Adrenal gland (tissue), 19 donors: ENCODE measurements at places on chromosomes 4 and X. TPM values are rescaled to one million over a fixed set of nuclear protein-coding genes. Genes with fewer than 3 reads are reported as not detected.

- DNase-seq: no peak
- H3K27ac ChIP-seq: peak overlapping the region; percentile 95
- H3K36me3 ChIP-seq: peaks cover 14% of the 10 kb centered on the region
- peak overlapping the region; percentile 75 for H3K4me3 ChIP-seq
Measured at GRCh38 chr4:472881-473569, 25.9 kb downstream of the ZNF721 start.

- H3K4me3 ChIP-seq: no peak overlapping the region
- H3K27me3 ChIP-seq: no peaks in the 10 kb centered on the region
- no peak overlapping the region for H3K27ac ChIP-seq
- H3K36me3 ChIP-seq: no peaks in the 10 kb centered on the region
- DNase-seq: no peak
Measured at GRCh38 chr4:72330381-72330780, 238.6 kb downstream of the ADAMTS3 start.

GRCh38 chr4:170386511-170386910 is 296.8 kb upstream of the AADAT start:
- no peaks in the 10 kb centered on the region for H3K36me3 ChIP-seq
- no peak for DNase-seq
- H3K27me3 ChIP-seq: no peaks in the 10 kb centered on the region
- H3K4me3 ChIP-seq: no peak overlapping the region
- no peak overlapping the region for H3K27ac ChIP-seq
- no peaks in the 10 kb centered on the region for H3K4me1 ChIP-seq

GRCh38 chrX:53235566-53235965 is 10.6 kb upstream of the KDM5C start:
- H3K4me3 ChIP-seq: no peak overlapping the region
- no peaks in the 10 kb centered on the region for H3K27me3 ChIP-seq
- H3K36me3 ChIP-seq: no peaks in the 10 kb centered on the region
- no peak overlapping the region for H3K27ac ChIP-seq
- H3K4me1 ChIP-seq: no peaks in the 10 kb centered on the region

DNA sequence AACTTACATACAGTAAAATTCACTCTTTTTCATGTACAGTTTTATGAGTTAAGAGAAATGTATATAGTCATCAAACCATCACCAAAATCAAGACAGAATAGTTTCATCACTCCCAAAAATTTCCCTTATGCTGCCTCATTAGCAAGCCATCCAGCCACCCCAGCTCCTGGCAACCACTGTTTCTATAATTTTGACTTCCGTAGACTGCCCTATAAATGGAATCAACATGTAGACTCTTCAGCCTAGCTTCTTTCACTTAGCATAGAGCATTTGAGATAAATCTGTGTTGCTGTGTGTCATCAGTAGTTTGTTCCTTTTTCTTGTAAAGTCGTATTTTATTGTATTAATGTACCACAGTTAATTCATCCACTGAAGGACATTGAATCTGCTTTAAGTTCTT is 23.2 kb downstream of the HDX start:
- no peaks in the 10 kb centered on the region for H3K36me3 ChIP-seq
- no peaks in the 10 kb centered on the region for H3K4me1 ChIP-seq
- no peaks in the 10 kb centered on the region for H3K27me3 ChIP-seq
- DNase-seq: no peak

GRCh38 chr4:173509036-173510001 is 20.7 kb downstream of the HAND2 start:
- H3K27me3 ChIP-seq: peaks cover 62% of the 10 kb centered on the region
- no peak for DNase-seq
- H3K27ac ChIP-seq: no peak overlapping the region
- H3K36me3 ChIP-seq: no peaks in the 10 kb centered on the region

GRCh38 chr4:165151734-165152133 is 39.1 kb upstream of the TMEM192 start:
- H3K27ac ChIP-seq: no peak overlapping the region
- no peaks in the 10 kb centered on the region for H3K27me3 ChIP-seq
- no peak overlapping the region for H3K4me3 ChIP-seq
- DNase-seq: no peak

GRCh38 chr4:23213198-23213597 is 520.5 kb downstream of the GBA3 start:
- no peaks in the 10 kb centered on the region for H3K27me3 ChIP-seq
- H3K4me1 ChIP-seq: no peaks in the 10 kb centered on the region
- no peak overlapping the region for H3K4me3 ChIP-seq
- DNase-seq: no peak
- no peak overlapping the region for H3K27ac ChIP-seq
- no peaks in the 10 kb centered on the region for H3K36me3 ChIP-seq

DNA sequence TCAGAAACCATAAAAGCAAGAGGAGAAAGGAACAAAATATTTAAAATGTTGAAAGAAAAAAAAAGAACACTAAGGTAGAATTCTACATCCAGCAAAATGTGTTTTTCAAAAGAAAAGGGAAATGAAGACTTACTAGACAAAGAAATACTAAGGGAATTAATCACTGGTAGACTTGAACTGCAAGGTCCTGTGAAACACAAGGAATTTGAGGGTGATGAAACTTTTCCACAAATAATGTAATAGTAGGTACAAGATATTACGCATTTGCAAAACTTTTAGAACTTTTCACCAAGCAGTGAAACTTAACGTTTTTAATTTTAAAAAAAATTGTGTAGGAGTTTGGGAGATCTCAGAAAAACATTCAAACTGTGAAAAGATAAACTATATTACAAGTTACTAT is 180.3 kb upstream of the MAGEB16 start:
- H3K27me3 ChIP-seq: no peaks in the 10 kb centered on the region
- H3K4me1 ChIP-seq: no peaks in the 10 kb centered on the region
- no peak for DNase-seq
- H3K36me3 ChIP-seq: no peaks in the 10 kb centered on the region
- H3K4me3 ChIP-seq: no peak overlapping the region

GRCh38 chr4:29459926-29460325 is 1260.2 kb upstream of the PCDH7 start:
- no peaks in the 10 kb centered on the region for H3K27me3 ChIP-seq
- no peaks in the 10 kb centered on the region for H3K36me3 ChIP-seq
- H3K4me1 ChIP-seq: no peaks in the 10 kb centered on the region
- DNase-seq: no peak
- no peak overlapping the region for H3K27ac ChIP-seq
- no peak overlapping the region for H3K4me3 ChIP-seq

GRCh38 chrX:17377091-17377717 is 2.2 kb downstream of the NHS start:
- H3K4me1 ChIP-seq: no peaks in the 10 kb centered on the region
- no peaks in the 10 kb centered on the region for H3K36me3 ChIP-seq
- H3K27me3 ChIP-seq: peaks cover 3% of the 10 kb centered on the region
- H3K27ac ChIP-seq: peak overlapping the region; percentile 78
- no peak overlapping the region for H3K4me3 ChIP-seq

- no peaks in the 10 kb centered on the region for H3K27me3 ChIP-seq
- H3K4me1 ChIP-seq: no peaks in the 10 kb centered on the region
- H3K36me3 ChIP-seq: no peaks in the 10 kb centered on the region
- H3K4me3 ChIP-seq: no peak overlapping the region
- DNase-seq: no peak
Measured at GRCh38 chr4:163568843-163569242, 74.4 kb downstream of the TMA16 start.

DNA sequence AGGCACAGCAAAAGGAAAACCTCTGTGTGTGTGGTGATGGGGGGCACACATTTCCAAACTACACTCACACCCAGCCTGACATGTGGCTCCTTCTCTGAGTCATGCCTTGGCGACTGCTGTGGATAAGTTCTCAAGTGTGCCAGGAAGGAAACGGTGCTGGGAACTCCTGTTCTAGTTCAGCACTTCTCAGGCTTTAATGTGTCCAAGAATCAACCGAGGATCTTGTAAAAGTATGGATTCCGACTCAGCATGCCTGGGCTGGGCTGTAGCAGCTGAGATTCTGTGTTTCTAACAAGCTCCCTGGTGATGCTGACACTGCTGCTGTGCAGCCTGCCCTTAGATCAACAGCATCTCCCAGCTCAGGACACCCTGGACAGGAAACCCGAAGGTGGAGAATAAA is 20.2 kb downstream of the CLNK start:
- no peaks in the 10 kb centered on the region for H3K4me1 ChIP-seq
- H3K4me3 ChIP-seq: no peak overlapping the region
- H3K27me3 ChIP-seq: no peaks in the 10 kb centered on the region
- no peak overlapping the region for H3K27ac ChIP-seq
- H3K36me3 ChIP-seq: no peaks in the 10 kb centered on the region

DNA sequence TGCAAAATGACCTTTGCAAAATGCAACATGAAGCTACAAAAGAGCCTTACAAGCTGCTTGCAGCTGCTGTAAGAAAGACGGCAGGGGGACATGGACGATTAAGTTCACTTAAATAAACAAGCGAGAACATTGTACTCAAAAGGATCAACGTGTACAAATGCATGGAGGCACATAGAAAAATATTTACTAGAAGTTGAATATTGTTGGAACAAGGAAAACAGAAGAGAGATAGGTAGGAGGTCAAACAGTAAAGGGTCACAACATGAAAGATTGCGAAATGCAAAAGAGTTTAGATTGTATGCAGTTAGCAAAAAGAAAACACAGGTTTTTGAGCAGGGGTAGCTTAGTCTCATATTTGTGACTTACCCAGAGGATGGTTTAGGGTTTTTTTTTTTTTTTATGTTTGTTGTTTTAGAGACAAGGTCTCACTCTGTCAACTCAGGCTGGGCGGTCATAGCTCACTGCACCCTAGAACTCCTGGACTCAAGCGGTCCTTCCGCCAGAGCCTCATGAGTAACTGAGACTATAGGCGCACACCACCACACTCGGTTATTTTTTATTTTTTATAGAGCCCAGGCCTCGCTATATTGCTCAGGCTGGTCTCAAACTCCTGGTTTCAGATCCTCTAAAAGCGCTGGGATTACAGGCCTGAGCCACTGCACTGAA is 1.4 kb upstream of the PHF8 start:
- H3K4me1 ChIP-seq: no peaks in the 10 kb centered on the region
- DNase-seq: no peak
- H3K27ac ChIP-seq: no peak overlapping the region
- peaks cover 3% of the 10 kb centered on the region for H3K36me3 ChIP-seq

DNA sequence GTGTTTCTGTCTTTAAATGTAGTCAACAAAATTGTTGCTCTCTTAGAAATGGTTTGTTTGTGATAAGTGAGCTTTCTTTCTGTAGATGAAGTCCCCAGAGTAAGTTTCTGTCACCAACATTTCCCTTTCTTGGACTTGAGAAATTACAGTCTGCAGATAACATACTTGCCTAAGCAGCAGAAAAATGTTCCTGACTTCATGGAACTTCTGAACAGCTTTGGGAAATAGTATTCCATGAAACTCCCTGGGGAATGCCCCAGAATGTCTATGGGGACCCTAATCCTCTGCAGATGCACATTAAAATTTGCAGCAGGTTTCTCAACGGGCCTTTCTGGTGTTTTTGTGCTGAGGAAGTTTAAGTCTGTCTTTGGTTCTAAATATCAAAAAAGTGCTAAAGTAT is 38.6 kb upstream of the NEIL3 start:
- H3K27me3 ChIP-seq: no peaks in the 10 kb centered on the region
- H3K27ac ChIP-seq: no peak overlapping the region
- DNase-seq: no peak
- H3K4me3 ChIP-seq: no peak overlapping the region
- no peaks in the 10 kb centered on the region for H3K4me1 ChIP-seq

DNA sequence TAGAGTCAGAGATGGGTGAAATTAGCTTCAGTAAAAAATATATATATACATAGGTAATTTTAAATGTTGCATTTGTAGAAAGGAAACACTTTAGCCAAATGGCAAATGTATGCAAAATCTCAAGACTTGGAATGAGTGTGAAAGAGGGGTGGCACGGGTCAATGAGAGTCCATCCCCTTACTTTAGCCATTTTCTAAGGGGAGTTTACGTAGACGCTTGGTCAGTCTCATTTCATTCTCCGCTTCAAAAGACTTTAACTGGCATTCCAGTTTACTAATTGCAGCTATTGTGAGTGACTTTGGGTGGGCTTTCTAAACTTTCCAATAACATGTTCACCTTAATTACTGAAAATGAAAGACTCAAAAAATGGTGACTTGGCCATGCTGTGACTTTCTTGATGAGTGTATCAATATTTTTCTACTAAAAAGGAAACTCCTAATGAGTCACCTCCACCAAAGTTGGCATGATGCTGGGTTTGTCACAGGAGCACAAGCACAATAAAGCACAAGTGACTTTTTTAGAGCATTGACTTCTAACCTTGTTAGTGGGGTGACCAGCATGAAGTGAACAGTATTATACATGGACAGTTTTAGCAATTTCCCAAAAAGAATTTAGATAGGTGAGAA is 356.0 kb upstream of the RASGEF1B start:
- no peaks in the 10 kb centered on the region for H3K27me3 ChIP-seq
- DNase-seq: no peak
- H3K27ac ChIP-seq: no peak overlapping the region
- H3K4me1 ChIP-seq: no peaks in the 10 kb centered on the region
- no peak overlapping the region for H3K4me3 ChIP-seq

DNA sequence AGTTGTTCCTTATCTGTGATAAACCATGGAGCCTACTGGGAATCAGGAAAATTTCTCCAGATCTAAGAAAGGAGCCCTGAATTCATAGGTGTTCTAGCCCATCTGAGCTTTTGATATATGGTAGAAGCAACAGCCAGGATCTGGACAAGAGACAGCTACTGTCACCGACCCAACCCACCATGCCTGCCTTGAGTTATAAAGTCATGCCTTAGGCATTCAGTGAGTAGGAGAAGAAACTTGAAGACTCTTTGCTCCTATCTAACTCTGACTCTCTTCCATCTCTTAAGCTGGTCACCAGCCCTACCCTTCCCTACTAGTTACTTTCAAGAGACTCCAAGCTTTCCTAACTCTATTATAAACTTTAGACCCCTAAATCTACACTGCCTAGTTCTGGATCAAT is 83.9 kb upstream of the FAM9B start:
- H3K27ac ChIP-seq: no peak overlapping the region
- no peak for DNase-seq
- H3K4me3 ChIP-seq: no peak overlapping the region

- no peak overlapping the region for H3K4me3 ChIP-seq
- no peaks in the 10 kb centered on the region for H3K36me3 ChIP-seq
- H3K4me1 ChIP-seq: no peaks in the 10 kb centered on the region
- H3K27me3 ChIP-seq: no peaks in the 10 kb centered on the region
Measured at GRCh38 chr4:181529537-181529936, 713.7 kb upstream of the TENM3 start.

DNA sequence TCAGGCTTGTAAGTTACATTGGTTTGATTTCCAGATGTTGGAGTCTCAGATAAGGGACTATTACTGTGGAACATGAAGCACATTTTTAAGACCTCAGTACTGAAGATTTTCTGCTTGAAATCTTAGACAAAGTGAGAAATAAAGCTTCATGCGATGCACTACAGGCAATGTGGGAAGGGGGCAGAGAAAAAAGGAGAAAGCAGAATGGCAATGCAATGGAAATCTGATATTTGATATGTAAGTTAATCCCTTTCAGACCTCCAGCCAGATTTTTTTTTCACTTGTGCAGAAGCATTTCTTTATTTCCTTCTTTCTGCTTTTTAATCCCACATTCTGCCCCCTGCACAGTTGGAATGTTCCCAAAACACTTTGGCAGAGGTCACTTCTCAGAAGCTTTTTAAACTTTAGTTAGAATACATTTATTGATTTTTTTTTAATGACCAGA is 174.3 kb downstream of the ADGRL3 start:
- H3K27me3 ChIP-seq: no peaks in the 10 kb centered on the region
- no peaks in the 10 kb centered on the region for H3K36me3 ChIP-seq
- DNase-seq: no peak

RHOH gene
- 3.4 TPM for total RNA-seq

NAP1L5 gene
- 5.0 TPM for total RNA-seq

SORCS2 gene
- 2.2 TPM for total RNA-seq

ASMT gene
- not detected for total RNA-seq

F11 gene
- 0.19 TPM for total RNA-seq

GLRA2 gene
- not detected for total RNA-seq

IL2RG gene
- total RNA-seq: 1.3 TPM

GPR34 gene
- total RNA-seq: 22.9 TPM
